ENCODE measurements at places on chromosomes 3 and 15.

DNA sequence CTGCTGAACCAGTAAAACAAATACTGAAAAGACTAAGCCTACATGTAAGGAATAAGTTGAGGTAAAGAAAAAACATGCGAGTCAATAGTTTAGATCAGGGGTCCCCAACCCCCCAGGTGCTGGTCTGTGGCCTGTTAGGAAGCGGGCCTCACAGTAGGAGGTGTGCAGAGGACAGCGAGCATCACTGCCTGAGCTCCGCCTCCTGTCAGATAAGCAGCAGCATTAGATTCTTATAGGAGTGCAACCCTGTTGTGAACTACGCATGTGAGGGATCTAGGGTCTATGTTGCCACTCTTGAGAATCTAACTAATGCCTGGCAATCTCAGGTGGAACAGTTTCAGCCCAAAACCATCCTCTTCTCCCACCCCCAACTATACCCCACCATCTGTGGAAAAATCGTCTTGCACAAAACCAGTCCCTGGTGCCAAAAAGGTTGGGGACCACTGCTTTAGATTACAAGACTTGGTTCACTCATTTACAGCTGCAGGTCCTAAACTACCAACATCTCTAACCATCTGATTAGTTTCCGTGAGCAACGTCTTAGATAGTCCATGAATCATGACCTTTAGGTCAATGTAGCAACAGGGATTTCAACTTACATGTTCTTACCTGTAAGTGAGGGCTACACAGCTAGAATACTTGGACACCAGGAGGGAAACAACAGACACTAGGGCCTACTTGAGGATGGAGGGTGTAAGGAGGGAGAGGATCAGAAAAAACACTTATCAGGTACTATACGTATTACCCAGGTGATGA is 66.7 kb downstream of the TRANK1 start:
- no peak for DNase-seq

GRCh38 chr15:25701721-25702465 is 161.2 kb downstream of the ATP10A start:
- DNase-seq: no peak

DNA sequence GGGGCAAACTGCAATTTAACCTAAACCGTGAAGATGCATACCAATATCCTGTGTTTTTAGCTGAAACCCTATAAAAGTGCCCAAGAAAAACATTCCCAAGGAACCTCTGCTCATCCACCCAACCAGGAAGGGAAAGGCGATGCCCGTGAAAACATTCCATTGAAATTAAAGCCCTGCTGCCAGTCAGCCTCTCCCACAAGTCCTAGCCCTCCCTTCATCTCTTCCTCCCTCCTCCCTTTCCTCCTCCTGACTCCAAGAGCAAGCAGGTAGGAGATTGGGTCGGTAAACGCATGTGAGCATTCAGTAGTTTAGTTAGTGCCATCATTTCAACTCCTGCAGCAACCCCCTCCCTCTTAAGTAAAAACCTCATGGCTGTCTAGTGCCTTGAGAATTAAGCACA is 27.7 kb downstream of the HES1 start:
- DNase-seq: no peak

DNA sequence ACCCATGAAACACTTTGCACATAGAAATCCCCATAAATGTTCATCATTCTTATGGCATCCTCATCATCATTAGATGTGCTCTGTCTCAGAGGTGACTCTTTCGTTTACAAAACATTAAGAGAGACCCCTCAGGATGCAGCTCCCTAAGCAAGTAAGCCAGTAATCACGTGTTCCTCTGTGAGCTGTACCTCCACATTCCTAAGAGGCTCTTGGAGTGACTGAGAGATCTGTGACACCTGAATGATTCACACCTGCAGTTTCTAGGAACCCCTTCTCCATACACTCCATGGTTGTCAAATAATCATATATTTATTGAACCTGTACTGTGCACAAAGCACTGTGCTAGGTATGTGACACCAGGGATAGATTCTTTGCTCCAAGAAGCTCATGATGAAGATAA is 602.4 kb downstream of the UNC13C start:
- peak; percentile 14 for DNase-seq

- DNase-seq: no peak
Observed at GRCh38 chr3:149174901-149175300, 45.5 kb downstream of the HPS3 start.

DNA sequence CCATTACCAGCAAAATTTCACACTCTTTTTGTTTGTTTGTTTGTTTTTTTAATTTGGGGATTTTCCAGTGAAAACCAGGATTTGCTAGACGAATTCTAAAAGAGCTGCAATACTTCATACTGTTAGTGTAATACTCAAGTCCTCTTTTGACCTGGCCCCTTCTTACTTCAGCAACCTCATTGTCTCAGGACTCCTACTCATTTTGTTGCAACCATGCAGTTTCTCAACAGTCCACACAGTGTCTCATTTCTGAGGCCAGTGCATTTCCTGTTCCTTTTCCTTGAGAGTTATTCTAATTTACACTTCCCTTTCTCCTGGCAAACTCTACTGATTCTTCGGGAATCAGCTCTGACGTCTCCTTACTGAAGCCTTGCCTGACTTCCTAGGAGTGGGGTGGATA is 35.6 kb downstream of the NSUN3 start:
- peak; percentile 18 for DNase-seq
